Pulmonary artery endothelial cell (primary cell): ENCODE measurements at places on chromosomes 2 and 18. TPM values are rescaled to one million over a fixed set of nuclear protein-coding genes. Genes with fewer than 3 reads are reported as not detected.

- peak; percentile 11 for DNase-seq
Observed at GRCh38 chr2:61135510-61135909, 26.5 kb upstream of the C2orf74 start.

ASB18 gene
- total RNA-seq, result not detected in 2 replicates

CCBE1 gene
- total RNA-seq, result 1.3 and 2.4 TPM in 2 replicates

GRCh38 chr2:75199428-75200011 is at the start of gene TACR1:
TACR1 (minus strand) TSS chr2:75199520; CDS start chr2:75198934, 586 bp downstream.
- DNase-seq, result no peak

DNA sequence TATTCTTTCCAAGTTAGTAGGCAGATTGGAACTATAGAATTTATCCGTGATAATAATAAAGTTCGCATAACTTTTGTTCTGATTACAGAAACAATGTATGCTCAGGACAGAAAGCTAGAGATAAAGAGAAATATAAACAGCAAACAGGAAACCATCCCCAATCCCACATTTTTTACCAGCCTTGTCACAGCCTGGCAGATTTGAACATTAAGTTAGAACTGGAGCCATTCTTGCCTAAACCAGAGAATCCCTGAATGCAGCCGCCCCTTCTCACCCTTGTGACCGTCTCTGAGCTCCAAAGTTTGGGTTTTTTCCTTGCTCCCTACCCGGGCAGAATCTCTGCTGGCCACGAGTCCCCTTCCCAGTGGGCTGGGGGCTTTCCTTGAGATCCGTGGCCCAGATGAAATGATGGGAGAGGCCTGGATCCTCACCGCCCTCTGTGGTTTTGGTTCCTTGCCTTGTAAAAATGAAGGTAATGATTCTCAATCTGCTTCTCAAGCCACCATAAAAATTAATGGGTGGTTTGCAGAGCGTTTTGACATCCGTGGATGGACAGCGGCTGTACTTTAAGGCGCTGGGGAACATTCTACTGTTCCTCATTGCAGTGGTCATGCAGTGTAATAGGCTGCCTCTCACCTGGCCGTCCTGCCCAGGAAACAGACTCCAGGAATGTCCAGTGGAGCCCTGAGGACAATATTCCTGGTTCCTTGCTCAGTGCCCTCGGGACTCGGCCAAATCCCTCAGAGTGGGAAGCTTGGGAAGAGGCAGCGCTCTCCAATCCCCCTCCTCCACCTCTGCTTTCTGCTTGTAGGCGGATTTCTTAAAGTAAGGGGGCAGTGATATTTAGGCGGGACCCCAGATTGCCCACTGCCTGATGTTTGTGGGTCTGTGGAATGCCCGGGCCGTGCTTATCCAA is 1.6 kb downstream of the SH3BP4 start:
- no peak for DNase-seq

ZNF521 gene
- 55.6 and 64.3 TPM in 2 replicates for total RNA-seq

FSIP2 gene
- 0.07 and 0.28 TPM in 2 replicates for total RNA-seq

DNA sequence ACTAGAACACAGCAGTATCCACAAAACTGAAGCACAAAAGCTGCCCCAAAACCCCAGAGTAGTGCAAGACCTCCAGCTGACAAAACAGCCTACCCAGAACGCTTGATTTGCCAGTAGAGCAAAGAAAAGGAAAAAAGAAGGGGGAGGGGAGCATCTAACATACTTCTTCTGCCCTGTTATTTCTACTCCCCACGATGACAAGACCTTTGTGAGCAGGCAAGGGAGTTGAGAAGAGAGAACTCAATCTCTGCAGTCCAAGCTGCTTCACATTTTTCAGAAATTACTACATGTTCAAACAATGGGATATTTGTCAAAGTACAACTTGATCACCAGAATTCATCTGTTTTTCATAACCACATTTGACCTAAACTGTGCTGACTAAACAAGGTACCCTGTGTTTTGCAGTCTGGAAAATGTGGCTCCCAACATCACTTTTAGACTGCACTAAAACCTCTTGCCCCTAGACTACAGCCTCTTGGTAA is 286.7 kb downstream of the EXOC6B start:
- DNase-seq, result no peak

DNA sequence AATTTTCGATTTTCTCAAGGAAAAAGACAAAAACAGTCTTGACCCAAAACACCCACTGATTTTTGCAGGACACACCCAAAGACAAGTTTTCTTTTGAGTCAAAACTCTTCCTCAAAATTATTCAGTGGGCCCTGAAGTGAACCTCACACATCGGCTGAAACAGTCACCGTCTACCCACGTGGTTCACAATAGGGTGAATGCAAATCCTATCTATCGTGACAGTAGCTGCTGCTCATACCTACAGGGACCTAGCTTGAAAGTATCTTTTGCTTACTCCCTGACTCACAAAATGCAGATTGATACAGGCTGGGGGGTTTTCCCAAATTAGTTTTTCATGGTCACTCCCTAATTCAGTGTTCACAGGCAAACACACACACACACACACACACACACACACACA is 10.7 kb upstream of the CD226 start:
- DNase-seq, result no peak

- DNase-seq, result peak; percentile 84
Observed at GRCh38 chr2:85933753-85934594, 45.2 kb upstream of the ST3GAL5 start.

DNA sequence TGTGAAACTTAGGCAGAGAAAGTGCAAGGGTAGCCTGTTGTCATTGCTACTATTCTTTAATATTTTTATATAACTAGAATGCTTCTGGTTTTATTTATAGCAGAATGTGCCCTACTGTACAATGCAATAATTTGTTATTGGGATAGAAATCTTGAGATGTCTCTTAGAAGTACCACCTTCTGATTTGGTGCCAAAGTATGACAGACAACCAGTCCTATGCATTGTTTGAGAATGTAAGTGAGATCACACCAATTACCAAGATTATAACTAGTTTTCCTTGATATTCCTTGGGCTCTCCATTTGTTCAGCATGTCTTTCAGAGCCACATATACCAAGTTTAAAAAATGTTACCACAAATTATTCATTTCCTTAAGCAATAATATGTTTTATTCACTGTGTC is 399.7 kb downstream of the CPS1 start:
- no peak for DNase-seq

DNA sequence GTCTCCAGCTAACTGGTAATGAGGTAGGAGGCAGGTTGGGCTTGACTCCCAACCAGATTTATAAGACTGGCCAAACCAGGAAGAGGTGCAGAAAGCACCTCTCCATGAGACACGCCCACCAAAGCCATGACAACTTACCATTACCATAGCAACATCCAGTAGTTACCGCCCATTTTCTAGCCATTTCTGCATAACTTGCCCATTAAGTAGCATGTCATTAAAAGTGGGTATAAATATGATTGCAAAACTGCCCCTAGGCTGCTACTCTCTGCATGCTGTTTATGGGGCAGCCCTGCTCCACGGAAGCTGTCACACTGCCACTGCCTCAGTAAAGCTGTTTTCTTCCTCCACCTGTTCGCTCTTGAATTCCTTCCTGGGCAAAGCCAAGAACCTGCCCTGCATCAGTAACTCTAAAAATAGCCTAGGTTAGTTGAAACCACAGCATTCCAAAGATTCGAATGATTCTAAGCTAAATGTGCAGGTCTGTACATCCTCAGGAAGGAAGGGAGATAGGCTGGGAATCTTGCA is 131.9 kb downstream of the ATL2 start:
- no peak for DNase-seq

RNF125 gene
- total RNA-seq, result 0.53 and 0.60 TPM in 2 replicates

DNA sequence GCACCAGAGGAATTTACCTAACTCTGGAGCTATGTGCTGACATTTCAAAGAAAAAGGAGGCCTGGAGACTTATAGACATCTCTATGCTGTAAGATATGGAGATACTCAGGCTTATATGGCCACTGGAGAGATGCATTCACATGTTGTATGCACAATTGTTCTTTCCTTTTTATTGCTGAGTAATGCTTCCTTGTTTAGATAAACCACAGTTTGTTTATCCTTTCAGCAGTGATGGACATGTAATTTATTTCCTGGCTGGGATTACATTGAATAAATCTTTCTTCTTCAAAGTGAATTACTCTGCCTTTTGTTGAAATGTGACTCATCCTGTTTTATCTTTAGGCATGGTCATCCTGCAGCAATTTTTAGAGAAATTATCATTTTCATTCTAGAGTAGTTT is 716.7 kb upstream of the GCFC2 start:
- no peak for DNase-seq

DNA sequence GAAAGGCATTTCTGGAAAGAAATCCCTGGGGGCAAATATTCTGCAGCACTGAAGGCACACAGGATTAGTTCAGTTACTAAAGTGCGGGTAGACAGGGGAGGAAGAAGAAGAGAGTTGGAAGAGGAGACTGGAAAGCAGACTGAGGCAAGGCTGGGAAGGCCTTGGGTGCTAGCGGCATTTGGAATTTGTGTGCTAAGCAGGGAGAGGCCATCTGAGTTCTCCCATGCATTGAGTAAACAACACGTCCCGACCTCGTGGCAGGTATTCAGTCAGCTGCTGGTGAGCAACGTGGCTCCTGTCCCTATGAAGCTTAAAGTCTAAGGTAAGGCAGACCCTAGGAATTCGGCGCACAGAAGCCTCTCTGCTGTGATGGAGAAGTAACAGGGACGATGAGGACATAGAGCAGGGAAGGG is 30.7 kb downstream of the ATP8B1 start:
- no peak for DNase-seq

- no peak for DNase-seq
Observed at GRCh38 chr2:88176352-88176984, 6.3 kb downstream of the THNSL2 start.
